Body of pancreas (tissue), 4 donors: ENCODE measurements at places on chromosomes 4 and X.

- no peak for DNase-seq
Observed at GRCh38 chr4:25697516-25697915, 41.9 kb downstream of the SLC34A2 start.

GRCh38 chr4:11429699-11430045 lies 978 bp upstream of the HS3ST1 start:
- no peak for DNase-seq

GRCh38 chr4:152304220-152304619 lies 231.7 kb downstream of the FBXW7 start:
- no peak for DNase-seq

DNA sequence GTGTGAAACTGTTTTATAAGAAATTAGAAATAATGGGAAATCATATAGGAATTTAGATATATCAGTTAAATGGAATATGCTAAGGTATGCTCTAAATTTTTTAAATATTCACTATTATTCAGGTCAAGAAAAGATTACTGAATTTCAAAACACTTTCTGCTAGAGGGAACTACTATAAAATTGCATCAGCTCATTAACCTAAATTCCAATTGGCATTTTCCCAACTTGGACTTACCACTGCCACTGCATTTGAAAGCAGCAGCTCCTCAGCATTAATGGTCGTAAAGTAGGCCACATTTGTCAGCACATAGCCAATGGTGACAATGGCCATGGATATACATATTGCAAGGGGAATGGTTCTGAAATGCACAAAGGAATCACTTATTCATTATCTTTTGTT lies 57.3 kb downstream of the SLC7A11 start:
- DNase-seq = no peak
